NCI-H1436 treated with DMSO at 0.1 percent for 48 hours (cell line): ENCODE measurements at places on chromosomes 1 and 21.

DNA sequence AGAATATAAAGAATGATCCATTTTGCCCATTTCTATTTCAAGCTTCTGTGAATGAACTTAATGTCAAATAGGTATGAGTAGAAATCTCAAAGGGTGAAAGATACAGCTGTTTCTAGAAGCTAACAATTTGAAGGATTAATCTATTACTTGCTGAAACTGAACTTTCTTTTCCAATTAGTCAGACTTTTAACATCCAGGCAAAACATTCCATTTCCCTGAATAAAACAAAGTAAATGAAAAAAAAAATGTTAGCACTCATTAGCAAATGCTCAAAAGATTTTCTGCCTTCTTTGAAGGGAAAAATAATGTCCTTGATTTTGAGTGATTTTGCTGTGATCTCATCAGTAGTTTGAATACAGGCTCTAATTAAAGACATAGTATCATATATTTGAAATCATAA lies 447.6 kb upstream of the PRMT6 start:
- no peak for DNase-seq

GRCh38 chr1:100107696-100108095 lies 25.0 kb downstream of the SASS6 start:
- no peak for DNase-seq

DNA sequence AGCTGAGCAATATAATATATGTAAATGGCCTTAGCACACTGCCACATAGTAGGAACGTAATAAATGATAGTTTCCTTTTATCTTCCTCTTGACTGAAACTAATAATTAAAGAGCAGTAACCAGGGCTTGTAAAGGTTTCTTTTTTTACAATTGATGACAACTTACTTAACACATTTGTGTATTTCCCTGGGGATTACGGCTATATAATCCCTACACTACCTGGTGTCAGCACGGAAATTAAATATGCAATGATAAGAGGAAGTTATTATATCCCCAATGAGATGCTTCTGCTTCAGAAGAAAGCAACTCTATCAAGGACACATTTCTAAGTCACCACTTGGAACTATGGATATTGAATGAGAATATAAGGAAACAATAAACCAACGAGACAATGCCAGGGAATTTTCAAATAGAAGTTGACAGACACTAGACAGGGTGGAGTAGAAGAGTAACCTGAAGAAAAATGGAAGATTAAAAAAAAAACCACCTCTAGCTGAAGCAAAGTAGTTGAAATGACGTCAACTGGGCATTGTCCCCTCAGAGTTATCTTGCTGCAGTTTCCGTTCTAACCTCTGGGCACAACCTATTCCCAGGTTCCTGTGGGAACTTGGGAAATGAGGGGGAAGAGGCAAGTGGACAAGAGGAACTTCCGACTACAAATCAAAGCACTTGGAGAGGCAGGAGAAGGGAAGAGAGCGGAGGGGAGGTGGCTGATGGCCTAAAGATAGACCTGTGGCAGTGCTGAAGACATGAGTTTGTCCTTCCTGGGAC lies 66.5 kb downstream of the PLPP3 start:
- DNase-seq, result no peak

GRCh38 chr1:7648761-7649384 lies 122.2 kb upstream of the VAMP3 start:
- no peak for DNase-seq

- no peak for DNase-seq
These were observed 21.8 kb upstream of the PLEKHO1 start for GRCh38 chr1:150127868-150128267.

DNA sequence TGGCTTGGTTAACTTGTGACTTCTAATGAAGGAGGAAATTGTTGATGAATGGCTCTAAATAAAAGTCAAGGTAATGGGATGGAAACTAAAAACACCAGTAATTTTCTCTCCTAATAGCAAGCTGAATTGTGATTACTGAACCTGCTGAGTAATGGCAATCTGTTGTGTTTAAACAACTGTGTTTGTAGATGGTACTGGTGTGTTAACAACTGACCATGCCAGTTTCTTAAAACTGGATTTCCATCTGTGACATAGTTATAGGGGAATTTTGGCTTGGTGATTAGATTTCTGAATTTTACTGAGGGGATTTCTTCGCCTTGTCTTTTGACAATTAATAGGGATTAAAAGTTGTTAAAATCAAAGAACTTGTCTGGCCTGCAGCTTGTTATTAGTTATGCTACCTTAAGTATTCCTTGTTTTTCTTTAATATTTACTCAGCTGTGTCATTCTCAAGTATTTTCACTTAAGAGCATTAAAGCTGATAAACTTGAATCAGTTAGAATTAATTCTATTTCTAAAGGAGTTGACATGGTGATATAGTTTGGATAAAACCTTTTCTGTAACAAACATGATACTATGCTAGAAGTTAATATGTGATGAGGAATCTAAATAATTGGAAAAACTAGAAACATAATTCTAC lies 7.9 kb upstream of the ERO1B start:
- DNase-seq, result no peak

GRCh38 chr1:244049162-244050013 lies 1.7 kb upstream of the ZBTB18 start:
- DNase-seq, result no peak

- DNase-seq, result no peak
These were observed 197.0 kb upstream of the UBE2U start for GRCh38 chr1:64006276-64007051.

DNA sequence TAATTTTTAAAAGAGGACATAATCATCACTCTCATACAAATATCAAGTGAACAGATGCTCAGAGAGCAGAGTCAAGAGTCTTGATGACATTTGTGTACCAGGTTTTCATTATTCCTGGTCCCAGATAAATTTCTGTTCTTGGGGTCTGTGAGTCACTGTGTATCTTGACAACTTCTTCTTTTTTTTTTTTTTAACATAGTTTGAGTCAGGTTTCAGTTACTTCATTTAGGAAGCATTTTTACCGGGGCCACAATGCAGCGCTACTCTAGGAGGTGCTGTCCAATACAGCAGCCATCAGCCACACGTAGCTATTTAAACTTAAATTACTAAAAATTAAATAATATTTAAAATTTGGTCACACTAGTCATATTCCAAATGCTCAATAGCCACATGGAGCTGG lies 188.1 kb upstream of the SAMSN1 start:
- DNase-seq, result no peak

DNA sequence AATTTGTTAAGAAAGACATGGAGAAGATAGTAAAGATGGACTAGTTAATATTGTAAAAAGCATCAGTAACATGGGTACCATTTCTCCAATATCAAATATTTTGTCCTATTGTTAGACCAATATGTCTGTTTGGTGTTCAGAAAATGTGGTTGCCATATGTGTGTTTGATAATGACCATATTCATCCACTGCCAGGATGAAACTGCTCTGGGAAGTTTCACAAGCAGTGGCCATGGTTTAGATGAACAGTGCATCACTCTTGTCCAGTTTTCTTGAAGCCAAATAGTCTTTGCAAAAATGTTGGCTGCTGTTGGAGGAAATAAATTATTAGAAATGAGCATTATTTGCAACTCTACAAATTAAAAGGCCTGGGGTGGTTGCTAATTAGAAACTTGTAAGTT lies 333.8 kb downstream of the NUF2 start:
- DNase-seq, result no peak

DNA sequence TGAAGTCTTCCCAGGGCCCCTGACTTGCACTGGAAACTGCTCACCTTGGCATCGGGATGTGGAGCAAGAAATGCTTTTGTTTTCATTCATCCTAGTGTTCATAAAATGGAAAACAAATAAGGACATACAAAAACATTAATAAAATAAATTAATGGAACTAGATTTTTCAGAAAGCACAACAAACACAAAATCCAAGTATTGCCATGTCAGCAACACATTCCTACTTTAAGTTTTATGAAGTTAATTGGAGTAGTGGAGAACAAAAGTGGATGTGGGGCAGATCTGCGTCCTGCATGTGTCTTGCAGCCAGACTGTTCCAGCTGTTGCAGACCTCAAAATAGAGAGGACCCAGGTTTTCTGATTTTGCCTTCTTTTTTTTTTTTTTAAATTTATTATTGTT lies 32.9 kb downstream of the PRMT2 start:
- DNase-seq, result no peak

GRCh38 chr1:224317383-224318045 lies 12.5 kb downstream of the NVL start:
- DNase-seq, result no peak

DNA sequence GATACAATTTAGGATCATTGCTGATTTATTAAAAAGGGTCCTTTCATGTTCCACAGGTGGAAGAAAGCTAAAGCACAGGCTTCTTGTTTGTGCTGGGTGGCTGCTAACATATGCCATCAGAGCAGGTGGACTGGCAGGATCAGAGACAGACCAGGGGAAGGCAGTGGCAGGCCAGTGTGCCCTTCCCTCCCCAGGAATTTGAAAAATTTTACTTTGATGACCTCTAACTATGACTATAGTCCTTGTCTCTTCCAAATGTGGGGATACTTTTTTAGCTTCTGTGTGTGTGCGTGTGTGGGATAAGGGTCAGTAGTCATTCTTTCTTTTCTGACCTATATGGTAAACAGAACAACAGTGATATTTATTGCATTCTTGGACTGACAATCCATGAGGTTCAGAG lies 49.9 kb downstream of the LHX9 start:
- no peak for DNase-seq

DNA sequence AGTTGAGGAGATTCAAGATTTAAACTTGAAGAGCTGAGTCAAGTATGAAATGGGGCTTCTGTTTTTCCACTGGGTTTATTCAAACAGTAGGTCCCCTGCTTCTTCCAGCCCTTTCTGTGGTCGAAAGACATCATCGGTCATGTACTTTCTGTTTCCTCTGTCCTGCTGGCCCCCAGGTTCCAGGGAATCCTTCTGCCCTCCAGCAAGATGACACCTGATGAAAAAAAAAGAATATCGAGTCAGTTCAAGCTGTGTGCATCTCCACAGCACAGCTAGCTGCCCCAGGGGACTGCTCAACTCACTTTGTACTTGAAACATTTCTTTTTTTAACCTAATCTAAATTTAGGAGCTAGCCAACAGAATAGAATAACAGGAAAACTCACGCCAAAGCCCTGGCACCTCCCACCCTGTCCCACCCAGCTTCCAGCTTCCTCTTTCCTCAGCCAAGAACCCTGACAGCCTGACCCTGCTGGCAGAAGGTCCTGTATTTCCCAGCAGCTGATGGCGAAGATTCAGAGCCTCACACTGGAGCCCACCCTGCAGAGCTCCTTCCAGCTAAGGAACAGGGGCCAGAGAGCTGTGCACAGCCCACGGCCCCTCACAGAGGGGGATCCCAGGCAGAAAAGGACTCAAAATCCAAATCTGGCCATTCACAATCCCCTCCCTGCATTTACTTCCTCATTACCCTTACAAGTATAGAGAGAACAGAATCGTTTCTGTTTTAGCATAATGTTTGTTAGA lies 176.5 kb downstream of the PSMG1 start:
- no peak for DNase-seq

- no peak for DNase-seq
These were observed 357.8 kb upstream of the SGIP1 start for GRCh38 chr1:66176012-66176715.

- no peak for DNase-seq
These were observed 2.1 kb downstream of the GNAT2 start for GRCh38 chr1:109617291-109617801.

DNA sequence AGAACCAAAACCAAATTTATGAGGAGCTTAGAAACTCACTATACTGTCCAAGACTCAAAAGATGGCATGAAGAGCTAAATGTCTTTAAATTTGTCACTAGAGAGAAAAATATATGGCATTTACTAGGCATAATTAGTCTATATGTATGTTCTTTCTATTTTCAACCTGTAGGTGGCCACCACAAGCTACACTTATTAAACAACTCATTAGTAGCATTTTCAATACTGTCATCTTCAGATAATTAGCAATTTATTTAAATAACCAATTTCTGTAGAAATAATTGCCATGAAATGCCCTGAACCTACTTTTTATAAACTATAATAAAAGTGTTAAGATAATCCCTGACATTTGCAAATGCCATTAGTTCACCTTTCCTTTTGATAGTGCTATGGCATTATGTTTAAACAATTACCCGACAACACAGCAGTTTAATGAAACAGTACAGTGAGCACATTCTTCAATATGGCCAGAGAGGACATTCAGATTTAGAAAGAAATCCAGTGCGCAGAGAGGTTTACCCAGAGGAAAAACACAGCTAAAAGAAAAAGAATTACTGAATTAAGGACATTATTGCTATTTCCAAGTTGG lies 522.5 kb downstream of the PTBP2 start:
- no peak for DNase-seq

DNA sequence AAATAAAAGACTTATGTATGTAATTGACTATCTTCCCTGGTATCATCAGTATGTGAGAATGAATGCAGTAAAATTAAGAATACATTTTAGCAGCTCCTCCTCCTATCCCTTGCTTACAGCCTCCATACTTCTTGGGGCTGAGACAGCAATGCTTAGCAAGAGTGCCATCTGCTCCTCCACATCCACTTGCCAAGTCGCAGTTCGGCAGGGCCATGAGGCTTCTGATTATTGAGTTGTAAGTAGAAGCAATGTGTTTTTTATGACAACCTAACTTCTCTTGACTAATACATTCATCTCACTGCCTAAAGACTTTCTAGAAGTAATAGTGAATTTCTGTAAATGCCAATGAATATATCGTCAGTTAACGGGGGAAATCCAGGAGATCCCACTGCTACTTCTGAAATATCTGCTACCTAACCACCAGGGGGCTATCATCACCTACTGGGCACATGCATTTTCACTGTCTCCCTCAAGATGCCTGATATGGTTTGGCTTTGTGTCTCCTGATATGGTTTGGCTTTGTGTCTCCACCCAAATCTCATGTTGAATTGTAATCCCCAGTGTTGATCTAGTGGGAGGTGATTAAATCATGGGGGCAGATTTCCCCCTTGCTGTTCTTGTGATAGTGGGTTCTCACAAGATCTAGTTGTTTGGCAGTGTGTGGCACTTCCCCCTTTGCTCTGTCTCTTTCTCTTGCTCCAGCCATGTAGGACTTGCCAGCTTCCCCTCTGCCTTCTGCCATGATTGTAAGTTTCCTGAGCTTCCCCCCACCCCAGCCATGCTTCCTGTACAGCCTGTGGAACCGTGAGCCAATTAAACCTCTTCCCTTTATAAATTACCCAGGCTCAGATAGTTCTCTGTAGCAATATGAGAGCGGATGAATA lies 59.6 kb downstream of the EXTL2 start:
- DNase-seq, result no peak

DNA sequence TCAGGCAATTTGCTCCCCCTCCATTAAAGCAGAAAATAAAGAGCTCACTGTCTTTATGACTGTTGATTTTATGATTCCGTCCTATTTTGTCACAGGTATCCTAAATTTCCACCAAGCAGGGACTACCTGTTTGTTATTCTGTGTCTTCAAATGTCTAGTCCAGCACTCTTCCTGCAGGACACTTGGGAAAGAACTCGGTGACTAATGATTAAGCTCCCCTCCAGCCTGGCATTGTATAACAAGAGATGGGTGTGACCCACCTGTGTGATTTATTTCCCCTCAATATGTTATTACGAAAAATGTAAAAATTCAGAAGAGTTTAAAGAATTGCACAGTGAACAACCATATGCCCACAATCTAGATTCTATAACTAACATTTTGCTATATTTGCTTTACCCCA lies 42.9 kb upstream of the LRRN2 start:
- DNase-seq, result no peak
